Ovary (tissue), 10 donors: ENCODE measurements at places on chromosomes 11 and 22. TPM values are rescaled to one million over a fixed set of nuclear protein-coding genes. Genes with fewer than 3 reads are reported as not detected.

GRCh38 chr22:25484521-25485315 lies 79.8 kb upstream of the GRK3 start:
- DNase-seq = no peak
- H3K4me1 ChIP-seq = peaks cover 3% of the 10 kb centered on the region
- H3K27me3 ChIP-seq = no peaks in the 10 kb centered on the region
- H3K27ac ChIP-seq = no peak overlapping the region
- no peak overlapping the region for H3K4me3 ChIP-seq

- H3K4me3 ChIP-seq = no peak overlapping the region
- no peaks in the 10 kb centered on the region for H3K4me1 ChIP-seq
- DNase-seq = no peak
- no peaks in the 10 kb centered on the region for H3K36me3 ChIP-seq
Observed at GRCh38 chr22:20159076-20159475, 8.2 kb upstream of the CCDC188 start.

DNA sequence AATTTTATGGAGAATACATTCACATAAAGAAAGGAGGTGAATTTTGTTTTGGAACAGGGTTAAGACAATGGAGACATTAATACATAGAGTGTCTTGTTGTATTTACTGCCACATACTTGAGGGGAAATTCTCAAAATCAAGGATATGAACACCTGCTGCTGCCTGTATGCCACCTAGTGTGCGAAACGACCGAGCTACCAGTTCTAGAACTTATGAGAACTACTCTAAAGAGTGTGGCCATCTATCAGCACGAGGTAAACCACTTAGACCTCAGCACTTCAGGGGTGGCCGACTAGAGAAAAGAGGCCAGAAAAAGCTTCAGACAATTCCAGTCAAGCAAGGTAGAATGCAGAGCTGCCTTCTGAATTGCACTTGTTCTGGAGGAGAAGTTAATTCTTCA lies 1.5 kb upstream of the AGBL2 start:
- H3K36me3 ChIP-seq = no peaks in the 10 kb centered on the region
- H3K27ac ChIP-seq = no peak overlapping the region
- H3K4me3 ChIP-seq = no peak overlapping the region
- H3K4me1 ChIP-seq = no peaks in the 10 kb centered on the region

DNA sequence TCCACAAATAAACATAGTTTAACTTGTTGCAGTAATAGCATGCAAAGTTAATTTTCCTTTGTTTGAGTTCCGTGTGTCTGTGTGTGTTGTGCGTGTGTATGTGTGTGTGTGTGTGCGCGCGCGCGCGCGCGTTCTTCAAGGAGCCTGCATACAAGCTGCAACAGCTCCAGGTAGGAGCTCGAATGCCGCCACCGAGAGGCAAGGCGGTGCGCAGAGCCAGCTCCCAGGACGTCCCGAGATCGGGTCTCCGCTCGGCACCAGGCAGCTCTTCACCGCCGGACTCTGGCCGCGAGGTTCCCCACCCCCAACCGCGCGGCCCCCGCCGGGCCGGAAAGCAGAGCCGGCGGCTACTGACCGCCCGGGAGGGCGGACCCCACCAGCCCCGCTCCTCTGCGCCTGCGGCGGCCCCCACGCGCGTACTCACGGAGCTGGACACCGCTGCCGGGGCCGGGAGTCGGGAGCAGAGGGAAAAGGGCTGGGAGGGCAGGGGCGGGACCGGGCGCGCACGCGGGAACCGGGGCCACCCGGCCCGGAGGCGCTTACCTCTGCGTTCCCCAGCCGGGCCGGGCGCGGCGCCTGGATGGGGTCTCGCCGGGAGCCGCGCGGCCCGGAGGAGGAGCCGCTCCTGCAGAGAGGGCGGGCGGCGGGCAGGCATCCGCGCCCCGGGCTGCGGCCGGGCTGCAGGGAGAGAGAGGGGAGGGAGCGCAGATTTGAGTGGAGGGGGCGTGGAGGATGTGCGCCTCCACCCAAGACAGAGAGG lies 40.4 kb upstream of the AKIP1 start:
- peak overlapping the region; percentile 92 for H3K27ac ChIP-seq
- H3K27me3 ChIP-seq = no peaks in the 10 kb centered on the region
- peak overlapping the region; percentile 91 for H3K4me3 ChIP-seq
- peak; percentile 68 for DNase-seq
- no peaks in the 10 kb centered on the region for H3K36me3 ChIP-seq

- H3K27ac ChIP-seq = no peak overlapping the region
- H3K4me3 ChIP-seq = no peak overlapping the region
- no peaks in the 10 kb centered on the region for H3K4me1 ChIP-seq
- H3K27me3 ChIP-seq = no peaks in the 10 kb centered on the region
- no peak for DNase-seq
- no peaks in the 10 kb centered on the region for H3K36me3 ChIP-seq
Observed at GRCh38 chr22:28837640-28838039, 37.3 kb upstream of the XBP1 start.

DNA sequence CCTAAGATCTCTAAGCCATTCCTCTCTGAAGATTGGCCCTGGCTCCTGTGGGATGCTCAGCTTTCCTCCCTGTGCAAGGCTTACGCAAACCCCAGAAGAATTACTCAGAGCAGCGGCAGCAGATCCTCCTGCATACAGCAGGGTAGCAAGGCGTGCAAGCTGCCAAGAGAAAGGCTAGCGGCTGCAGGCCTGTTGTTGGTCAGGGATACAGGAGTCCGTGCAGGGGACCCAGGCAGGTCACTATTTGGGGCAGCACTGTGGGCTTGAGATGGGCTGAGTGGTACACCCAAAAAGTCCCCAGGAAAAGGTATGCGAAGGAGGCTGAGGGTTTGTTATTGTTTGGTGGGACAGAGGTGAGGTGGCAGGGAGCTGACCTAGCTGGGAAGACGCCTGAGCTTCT lies 1.5 kb downstream of the GLB1L2 start:
- no peaks in the 10 kb centered on the region for H3K27me3 ChIP-seq
- H3K4me3 ChIP-seq = no peak overlapping the region
- H3K36me3 ChIP-seq = no peaks in the 10 kb centered on the region
- H3K27ac ChIP-seq = no peak overlapping the region
- no peak for DNase-seq
- peaks cover 8% of the 10 kb centered on the region for H3K4me1 ChIP-seq

DNA sequence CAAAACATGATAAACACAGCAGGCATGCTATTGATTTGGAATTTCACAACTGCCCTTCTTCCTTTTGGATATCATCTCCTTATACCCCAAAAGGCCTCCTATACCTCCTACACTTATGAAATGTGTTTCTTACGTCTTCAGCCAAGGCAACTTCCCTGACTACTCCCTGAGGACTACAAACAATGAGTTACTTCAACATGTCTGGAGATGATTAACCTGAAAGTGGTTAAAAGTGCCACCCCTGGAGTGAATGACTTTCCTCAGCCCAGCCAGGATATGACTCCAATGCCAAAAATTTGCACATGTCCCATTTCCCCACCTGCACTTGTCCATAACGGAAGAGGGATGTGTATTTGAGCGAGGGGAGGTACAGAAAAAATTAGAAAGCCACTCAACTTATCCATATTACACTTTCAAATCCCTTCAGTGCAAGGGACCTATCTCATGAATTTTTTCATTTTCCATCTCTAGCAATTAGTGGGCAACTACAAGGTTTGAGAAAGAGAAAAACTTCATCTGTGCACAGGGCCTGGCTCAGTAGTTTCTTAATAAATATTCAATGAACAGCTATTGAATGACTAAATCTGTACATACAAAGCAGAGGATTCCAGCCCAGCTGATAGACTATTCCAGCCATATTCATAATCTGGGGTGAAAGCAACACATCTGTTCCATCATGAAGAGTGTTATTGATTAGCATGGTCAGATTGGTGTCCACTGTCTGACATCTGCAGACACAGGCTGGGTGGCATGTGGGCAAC lies 36.8 kb downstream of the KIRREL3 start:
- DNase-seq = no peak
- H3K36me3 ChIP-seq = no peaks in the 10 kb centered on the region

GRCh38 chr11:30608534-30608933 lies 22.4 kb upstream of the MPPED2 start:
- no peak overlapping the region for H3K4me3 ChIP-seq
- DNase-seq = no peak
- H3K27ac ChIP-seq = no peak overlapping the region
- no peaks in the 10 kb centered on the region for H3K4me1 ChIP-seq
- no peaks in the 10 kb centered on the region for H3K27me3 ChIP-seq
- no peaks in the 10 kb centered on the region for H3K36me3 ChIP-seq

DNA sequence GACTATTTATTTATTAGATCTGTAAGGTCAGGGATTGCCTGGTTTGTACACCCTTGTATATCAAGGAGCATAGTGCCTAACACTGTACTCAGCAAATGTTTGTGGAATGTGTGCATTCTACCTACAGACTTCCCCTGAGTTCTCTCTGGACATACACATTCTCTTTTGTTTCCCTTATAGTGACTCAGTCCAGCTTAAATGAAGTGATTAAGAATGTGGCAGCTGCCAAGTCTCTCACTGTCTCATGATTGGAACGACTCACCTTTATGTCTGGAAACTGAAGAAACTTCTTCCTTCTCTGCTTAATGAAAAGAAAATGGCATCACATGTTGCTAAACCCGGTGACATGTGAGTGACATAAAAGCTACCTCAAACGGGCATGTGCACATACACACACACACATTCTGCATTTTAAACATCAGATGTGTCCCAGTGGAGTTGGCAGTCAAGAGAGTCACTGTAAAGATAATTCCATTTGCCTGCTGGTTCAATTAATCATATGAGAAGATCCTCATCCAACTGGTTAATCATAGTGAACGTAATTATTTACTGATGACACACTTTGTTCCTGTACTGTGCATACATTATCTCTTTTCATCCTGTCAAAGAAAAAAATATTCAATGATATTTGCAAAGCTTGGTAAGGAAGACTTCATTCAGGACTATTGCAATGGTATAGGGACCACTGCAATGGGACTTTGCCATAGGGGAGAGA lies 42.8 kb downstream of the GLYAT start:
- no peaks in the 10 kb centered on the region for H3K27me3 ChIP-seq
- H3K4me3 ChIP-seq = no peak overlapping the region
- H3K27ac ChIP-seq = no peak overlapping the region

The RASSF7 gene
- total RNA-seq = 11.4 TPM

The APOBEC3B gene
- 0.43 TPM for total RNA-seq

The PLEKHB1 gene
- 41.6 TPM for total RNA-seq

The WDR74 gene
- 70.6 TPM for total RNA-seq

The TRIM51 gene
- not detected for total RNA-seq
